ENCODE measurements at places on chromosomes 11 and 22.

DNA sequence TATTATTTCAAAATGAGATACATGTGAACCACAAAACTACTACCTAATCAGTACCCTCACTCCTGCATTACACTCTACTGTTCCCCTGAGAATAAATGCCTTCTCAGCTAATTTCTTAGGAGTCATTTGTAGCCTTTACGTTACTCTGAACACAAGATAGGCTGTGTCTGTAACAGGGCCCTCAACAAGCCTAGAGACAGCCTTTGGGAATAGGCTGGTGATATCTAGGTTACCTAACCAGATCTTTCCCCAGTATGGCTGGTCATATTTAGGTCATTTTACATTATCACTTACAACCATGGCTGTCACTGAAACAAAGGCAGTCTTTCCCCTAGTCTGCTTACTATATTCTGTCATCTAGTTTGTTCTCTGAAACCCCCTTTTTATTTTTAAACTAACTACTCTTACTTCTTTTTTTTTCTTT is 14.2 kb downstream of the ATM start:
- no peak for DNase-seq

GRCh38 chr11:26244207-26244606 is 87.7 kb upstream of the ANO3 start:
- DNase-seq, result no peak

- DNase-seq, result no peak
Measured at GRCh38 chr11:125320347-125321076, 156.0 kb downstream of the PKNOX2 start.

- DNase-seq, result no peak
Measured at GRCh38 chr11:69451289-69451688, 30.2 kb upstream of the LINC01488 start.

GRCh38 chr22:42188808-42189447 is 58.3 kb upstream of the CYP2D6 start:
- DNase-seq, result no peak

DNA sequence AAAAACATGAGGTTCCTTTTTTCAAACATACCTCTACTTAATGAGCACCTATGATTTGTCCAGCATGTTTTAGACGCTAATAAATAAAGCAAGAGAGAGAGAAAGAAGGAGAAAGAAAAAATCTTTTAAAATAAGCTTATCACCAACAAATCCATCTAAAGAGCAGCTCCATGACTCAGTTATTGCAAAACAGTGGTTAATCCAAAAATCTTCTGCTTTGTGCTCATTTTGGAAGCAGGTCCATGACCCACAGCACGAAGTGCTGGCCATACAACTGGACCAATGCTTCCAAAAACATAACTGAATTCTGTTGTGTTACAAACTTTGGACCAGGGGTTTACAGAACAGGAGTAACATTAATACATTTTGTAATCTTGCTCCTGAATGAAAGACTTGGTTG is 696.6 kb downstream of the KCNA4 start:
- DNase-seq, result no peak

DNA sequence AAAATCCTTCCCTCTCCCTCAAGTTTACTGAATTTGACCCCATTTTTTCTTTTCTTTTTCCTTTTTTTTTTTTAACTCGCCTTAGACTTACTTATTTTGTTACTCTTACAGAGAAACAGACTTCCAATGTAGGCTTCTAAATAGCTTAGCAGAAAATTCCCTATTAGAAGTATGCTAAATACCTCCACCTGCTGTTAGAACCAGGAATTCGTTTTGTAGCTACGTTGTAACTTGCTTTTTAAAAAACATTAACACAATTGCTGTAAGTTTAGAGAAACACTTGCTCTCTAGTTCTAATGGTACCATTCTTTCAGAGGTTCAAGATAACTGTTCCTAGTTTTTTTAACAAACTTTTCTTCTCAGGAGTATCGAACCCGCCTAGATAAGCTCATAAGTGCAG is 324.2 kb downstream of the DCDC1 start:
- no peak for DNase-seq

- DNase-seq, result no peak
Measured at GRCh38 chr22:23513705-23514104, 66.4 kb downstream of the IGLL1 start.

DNA sequence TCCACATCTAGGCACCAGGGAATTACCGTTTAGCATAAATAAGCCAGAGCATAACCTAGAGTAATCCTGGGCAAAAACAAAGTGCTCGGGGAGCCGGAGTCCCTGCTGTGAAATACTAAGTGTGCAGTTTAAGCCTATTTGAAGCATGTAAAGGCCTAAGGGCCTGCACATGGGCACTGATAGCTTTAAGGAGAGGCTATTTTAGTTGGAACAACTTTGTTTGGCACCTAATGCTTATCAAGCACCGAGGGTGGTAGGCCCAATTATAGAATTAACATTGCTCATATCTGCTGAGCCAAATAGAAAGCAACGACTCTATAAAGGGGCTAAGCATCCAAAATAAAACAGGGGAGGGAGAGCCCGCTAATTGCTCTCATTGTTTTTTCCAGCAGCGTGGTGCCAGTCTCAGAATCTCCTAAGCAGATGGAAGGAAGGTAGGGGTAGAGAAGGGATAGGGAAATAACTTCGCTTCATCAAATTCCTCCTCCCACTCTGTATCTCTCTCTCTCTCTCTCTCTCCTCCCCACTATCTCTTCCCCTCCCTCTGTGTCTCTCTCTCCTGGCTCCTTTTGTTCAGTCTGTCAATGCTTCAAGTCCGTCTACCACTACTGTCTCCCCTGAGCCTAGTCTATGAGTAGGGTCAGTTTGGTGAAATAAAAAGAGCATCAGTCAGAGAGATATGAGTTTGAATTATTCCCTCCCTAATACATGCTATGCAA is 292.8 kb downstream of the NXPE2 start:
- DNase-seq, result no peak

DNA sequence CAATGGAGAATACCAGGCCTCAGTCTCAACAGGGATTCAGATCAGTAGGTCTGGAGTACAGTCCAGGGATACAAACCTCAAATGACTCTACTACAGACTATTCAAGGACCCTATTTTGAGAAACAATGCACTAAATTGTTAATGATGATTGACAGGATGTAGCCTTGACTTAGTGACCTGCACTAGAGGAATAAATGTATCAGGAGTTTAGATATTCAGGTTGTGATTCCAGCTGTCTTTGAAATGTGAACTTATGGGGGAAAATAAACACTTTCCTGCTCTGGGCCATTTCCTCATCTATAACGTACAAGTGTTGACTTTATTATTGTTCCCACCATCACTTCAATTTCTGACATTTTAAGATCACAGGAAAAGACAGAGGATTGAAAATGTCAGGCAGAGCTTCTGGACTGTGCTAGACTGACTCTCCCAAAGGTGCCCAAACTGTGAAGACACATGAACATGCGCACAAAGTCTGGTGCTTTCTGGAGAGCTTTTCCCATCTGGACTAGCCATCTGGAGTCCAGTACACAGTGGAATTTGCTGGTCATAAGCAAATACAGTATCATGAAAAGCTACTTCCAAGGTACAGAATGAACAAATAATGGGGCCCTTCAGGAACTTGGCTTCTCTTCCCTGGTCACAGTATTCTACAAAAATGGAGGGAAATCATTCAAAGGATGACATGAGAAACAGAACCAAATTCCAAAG is 110.4 kb downstream of the USP35 start:
- no peak for DNase-seq

All from 8988T (cell line).